ENCODE measurements at places on chromosomes 6 and 20.

GRCh38 chr6:37583261-37583660, 83.6 kb upstream of the CCDC167 start:
- DNase-seq, result no peak

DNA sequence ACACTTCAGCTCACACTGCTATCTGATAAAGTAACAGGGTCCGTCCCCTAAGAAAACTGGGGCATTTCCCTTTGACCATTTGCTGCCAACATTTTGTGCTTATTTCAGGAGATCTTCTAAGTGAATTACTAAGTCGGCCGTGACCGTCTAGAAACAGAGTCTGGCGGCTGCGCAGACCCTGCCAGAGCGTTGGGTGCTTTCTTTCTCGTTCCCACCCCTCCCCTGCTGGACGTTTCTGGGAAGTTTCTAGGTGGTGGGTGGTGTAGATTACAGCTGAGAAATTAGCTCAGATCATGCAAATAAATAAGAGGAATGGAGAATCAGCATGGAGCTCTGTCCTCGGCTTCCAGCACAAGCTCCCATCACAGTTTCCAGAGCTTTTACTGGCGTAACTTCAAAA, 128.1 kb downstream of the MYLK4 start:
- DNase-seq, result no peak

DNA sequence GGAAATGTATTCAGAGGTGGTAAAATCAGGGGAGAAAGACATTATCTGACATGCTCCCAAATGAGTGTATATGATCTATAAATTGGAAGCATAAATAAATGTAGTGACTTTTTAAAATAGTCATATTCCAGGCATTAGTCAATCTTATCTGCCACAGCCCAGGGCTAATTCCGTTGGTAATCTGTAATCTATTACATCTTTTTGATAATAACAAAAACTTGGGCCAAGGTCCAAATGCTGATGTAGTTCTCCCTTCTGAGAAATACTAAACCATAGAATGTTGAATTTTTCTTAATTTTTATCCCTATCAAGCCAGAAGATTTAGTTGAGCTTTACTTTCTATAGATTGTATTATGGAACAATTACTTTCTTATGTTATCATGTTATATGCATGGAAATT, 1279.8 kb downstream of the EPHA7 start:
- DNase-seq, result no peak

DNA sequence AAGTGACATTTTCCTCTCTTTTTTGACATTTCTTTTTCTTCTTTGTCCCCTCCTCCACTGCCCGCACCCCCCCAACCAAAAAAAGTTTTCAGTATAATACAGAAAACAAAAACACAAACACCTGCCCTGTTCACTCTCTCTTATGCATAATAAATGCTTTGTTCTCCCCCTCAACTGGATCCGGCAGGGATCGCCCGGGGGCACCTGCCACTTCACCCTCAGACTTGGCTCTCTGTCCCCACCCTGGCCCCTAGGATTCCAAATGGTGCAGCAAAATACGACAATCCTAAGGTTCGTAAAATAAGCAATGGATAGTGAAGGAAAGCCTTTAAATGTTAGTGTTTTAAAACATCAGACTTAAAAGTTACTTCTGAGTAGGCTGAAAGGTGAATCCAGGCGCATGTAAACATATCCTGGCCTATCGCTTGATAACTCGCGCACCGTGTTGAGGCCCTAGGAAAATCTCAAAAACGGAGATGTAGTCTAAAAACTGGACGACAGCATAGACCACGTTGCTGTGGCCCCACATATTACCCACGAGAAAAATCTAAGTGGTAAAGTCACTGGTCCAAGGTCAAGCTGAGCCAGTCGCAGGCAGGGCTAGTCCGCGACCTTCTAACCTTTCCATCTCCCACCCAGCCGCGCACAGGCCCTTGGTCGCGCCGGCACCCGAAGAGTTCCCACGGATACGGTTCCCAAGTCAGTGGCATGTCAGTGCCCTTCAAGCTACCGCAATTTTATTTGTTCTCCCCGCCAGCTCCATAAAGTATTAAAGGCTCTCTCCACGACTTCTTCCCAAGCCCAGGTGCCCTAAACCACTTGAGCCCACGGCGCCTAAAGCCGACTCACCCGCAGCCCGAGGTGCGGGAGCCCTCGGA, 130.8 kb downstream of the OGFRL1 start:
- no peak for DNase-seq

- DNase-seq, result no peak
These were observed 23.2 kb upstream of the FILIP1 start for GRCh38 chr6:75516757-75517156.

GRCh38 chr6:157813191-157813590, 9.9 kb upstream of the SNX9 start:
- DNase-seq, result no peak

- DNase-seq, result no peak
These were observed 38.3 kb upstream of the TMX4 start for GRCh38 chr20:8057871-8058270.

DNA sequence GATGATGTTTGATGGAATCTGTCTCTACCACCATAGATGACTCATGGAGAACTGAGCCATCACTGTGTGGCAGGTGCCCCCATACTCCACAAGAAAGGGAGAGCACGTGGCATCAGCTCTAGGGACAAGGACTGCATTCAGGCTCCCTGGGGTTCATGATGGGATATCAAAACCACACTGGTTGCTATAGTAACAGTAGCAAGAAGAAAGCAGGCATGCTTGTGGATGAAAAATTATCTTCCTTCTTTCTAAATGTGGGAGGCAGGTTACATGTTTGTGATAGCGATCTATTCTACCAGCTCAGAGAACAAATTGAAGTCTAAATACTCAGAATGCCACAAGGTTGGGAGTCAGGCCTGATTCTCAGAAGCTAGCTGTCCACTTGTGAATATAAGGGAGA, 224.2 kb downstream of the ARHGAP18 start:
- no peak for DNase-seq

- no peak for DNase-seq
These were observed 33.9 kb upstream of the ALDH8A1 start for GRCh38 chr6:134983823-134984222.

- DNase-seq, result no peak
These were observed 144.5 kb downstream of the LPA start for GRCh38 chr6:160519603-160520042.

DNA sequence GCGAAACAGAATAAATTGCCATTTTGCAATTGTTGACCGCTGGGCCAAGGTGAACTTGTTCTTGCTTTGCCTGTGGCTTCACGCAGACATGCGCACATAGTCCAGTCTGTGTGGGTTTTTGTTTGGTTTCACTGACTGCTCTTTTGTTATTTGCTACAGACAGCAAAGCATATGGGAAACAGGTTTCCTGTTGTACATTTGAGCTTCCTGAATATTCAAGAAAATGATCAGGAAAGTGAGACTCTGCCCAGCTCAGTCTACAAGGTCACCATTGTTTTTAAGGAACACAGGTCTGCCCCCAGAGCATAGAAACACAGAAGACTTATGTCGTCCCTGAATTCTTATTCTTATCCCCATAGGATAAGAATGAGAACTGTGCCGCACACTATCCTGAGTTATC, 55.6 kb downstream of the SASH1 start:
- no peak for DNase-seq

- DNase-seq, result no peak
These were observed 92.8 kb upstream of the RNF217 start for GRCh38 chr6:124869416-124869815.

GRCh38 chr6:129135451-129135850, 252.5 kb downstream of the LAMA2 start:
- no peak for DNase-seq

- no peak for DNase-seq
These were observed 74.9 kb downstream of the IGF2R start for GRCh38 chr6:160043784-160044183.

GRCh38 chr6:36642913-36643817, 35.3 kb upstream of the CDKN1A start:
- DNase-seq, result no peak

DNA sequence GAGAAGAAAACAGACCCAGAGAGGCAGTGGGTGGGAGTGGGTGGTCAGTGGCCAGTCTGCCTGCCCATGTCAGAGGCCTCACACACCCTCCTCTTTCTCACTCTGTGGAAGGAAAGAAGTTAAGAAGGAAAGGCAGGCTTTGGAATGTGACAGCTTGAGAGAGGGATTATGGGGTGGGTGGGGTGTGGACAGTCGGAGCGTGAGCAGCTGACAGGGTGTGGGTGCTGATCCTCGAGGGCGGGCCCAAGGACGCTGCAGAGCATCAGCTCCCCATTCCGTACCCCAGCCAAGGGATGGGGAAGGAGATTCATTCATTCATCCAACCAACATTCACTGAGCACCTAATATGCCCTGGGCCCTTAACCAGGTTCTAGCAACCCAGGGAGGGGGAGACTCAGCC, 4.8 kb downstream of the TGM6 start:
- DNase-seq, result no peak

DNA sequence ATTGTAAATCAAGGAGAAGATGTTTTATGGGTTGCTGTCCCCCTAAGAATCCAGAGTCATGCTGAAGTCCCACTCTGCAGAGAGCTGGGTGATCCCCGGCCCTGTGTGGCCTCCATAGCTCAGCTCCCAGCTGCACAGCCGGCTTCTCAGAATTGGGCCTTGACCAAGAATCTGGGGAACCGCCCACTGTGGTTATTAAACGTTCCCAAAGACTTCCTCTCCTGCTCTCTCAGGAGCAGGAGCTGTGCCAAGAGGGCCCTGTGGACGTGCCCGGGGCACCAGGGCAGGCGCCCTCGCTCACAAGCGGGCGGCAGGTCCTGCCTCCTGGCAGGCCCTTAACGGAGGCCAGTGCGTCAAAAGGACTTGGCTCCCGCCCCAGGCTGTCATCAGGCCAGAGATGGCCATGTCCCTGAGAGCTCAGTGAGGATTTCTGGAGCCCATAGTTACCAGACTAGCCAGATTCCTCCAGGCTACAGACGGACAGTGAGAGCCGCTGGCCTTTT, 30.4 kb downstream of the ZC3H12D start:
- no peak for DNase-seq

DNA sequence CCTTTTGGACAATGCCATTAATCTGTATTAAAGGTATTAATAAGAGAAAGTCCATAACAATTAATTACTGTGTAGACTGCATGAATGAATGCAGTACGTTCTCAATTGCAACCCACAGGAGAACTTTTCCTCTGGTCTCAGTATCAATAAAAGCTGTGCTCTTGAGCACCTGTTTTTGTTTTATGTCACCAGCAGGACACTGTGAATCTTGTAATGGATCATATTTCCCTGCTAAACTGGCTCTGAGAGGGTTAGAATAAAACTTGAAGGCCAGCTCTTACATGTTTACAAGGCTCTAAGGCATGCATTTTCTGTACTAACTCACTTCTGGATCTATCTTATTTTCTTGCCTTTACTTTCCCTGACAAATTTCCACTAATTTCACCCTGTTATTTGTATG, 214.3 kb upstream of the PLN start:
- no peak for DNase-seq

- DNase-seq, result no peak
These were observed 23.9 kb upstream of the C20orf203 start for GRCh38 chr20:32697608-32698007.

DNA sequence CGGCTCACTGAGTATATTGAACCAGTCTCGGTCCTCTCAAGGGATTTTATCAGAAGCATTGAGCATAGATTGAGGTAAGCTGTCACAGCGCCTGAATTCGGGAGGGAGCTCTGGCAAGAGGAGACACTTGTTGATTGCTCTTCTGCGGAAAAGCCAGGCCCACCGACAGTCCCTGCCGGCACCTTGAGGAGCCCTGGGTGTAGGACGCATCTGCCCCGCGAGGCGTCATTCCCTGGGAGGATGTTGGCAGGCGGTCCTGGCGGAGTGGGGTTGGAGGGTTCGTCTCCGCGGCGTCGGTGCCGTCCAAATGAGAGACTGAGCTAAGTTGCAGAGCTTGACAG, 843 bp downstream of the FBXO9 start:
- DNase-seq, result peak; percentile 9

DNA sequence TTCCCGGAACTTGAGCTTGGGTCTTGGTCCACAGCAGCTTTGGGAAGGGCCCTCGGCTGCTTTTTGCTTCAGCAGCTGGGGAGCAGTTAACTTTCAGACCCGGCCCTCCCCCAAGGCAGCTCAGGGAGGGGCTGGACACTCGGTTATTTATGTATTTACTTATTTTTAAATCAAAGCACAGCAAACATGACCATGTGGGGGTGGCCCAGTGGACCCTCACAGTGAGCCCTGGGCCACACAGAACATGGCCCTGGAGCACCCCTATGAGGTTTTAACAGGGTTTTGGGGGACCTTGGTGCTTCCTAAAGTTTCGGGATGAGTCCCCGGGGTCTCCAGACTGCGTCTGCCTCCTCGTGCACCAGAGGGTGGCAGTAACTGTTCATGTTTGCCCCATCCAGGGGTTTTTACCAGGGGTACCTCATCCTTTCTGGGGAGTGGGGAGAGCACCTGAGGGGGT, 26.6 kb upstream of the NPBWR2 start:
- DNase-seq, result no peak

DNA sequence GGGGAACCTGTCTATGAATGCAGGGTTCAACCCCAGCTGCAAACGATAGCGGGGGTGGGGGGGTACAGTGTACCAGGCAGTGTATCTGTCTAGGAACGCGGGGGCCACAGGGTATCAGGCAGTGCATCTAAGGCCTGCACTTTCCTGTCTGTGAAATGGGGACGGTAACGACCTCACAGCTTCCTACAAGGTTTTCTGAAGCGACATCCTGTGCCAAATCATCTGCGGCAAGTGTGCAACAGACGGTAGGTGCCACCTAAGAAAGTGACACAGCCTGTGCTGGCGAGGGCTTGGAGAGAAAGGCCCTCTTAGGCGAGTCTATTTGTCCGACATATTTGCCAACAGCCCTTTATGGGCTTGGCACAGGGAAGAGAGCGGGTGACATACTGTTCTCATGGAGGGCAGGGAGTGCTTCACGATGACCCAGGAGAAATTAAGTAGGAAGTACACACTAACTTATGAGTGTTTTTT, 3.8 kb downstream of the DIDO1 start:
- peak; percentile 47 for DNase-seq

DNA sequence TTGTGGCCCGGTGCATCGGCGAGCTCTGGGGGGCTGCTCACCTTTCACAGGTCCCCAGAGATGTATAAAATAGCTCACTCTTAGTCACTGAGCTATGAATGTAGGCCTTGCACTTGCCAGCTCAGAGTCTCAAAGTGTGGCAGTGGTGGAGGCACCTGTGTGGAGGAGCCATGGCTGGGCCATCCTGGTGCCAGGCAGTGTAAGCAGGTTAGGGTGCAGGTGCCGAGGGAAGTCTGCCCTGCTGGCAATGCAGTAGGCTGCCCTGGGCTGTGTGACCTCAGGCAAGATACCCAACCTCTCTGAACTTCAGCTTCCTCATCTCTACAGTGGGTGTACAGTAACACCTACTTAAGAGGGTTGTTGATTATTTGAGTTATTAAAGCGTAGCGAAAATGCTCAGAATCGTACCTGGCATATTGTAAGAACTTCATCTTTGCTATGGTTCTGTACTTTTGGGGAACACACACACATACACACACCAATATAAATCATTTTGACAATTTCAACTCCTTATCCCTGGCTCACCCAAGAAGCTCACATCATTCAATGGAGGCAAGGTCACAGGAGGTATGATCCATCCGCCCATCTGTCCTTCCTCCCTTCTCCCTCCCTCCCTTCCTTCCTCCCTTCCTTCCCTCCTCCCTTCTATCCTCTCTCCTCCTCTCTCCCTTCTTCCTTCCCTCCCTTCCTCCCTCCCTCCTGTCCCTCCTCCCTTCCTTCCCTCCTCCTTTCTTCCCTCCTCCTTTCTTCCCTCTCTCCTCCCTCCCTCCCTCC, 66.8 kb upstream of the STX16 start:
- no peak for DNase-seq
